ENCODE measurements at places on chromosomes 5 and 9. TPM values are rescaled to one million over a fixed set of nuclear protein-coding genes. Genes with fewer than 3 reads are reported as not detected.

Gene PCDHGB7
- total RNA-seq, result 0.13 TPM

Gene TBCA
- 212 TPM for total RNA-seq

Gene PRUNE2
- total RNA-seq, result 0.57 TPM

Gene STPG3
- 1.2 TPM for total RNA-seq

Gene FBP2
- total RNA-seq, result not detected

Gene INSYN2B
- total RNA-seq, result not detected

Gene ENTPD2
- not detected for total RNA-seq

Gene DRD1
- total RNA-seq, result not detected

Gene ABCA2
- 25.7 TPM for total RNA-seq

Gene TPPP
- total RNA-seq, result not detected

Gene CDC20B
- total RNA-seq, result not detected
